ENCODE measurements at places on chromosomes 2 and 18.

DNA sequence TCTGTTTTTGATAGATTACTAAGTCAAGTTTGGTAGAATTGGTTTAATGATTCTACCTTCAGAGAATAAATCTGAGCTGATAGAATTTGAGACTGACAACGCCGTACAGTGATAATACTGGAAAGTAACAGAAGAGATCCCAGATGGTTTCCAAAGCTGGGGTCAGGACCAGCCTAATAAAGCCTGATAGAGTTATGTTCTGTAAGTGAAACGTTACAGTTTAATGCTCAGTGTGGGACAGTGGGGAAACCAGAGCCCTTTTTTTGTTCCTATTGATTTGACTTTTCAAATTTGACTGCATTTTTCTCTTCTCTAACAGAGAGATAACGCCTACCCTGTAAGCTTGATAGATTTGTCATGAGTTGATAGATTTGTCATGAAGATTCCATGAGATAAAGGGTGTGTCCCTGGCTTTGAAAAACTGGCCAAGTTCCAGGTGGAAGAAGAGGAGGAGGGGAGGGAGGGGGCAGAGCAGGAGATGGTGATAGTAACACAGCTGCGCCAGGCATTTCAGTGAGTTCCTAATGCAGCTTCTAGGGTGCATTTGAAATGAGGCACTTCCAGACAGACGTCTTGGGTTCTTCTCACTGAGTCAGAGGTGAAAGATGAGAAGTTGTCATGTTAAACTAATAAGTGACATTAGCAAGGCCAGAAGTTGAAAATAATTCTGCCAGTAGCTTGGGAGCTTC is 65.1 kb downstream of the CERS6 start:
- DNase-seq, result no peak

GRCh38 chr2:45585267-45585861 is 25.7 kb downstream of the SRBD1 start:
- peak; percentile 50 for DNase-seq

- no peak for DNase-seq
Measured at GRCh38 chr2:154433010-154433409, 265.5 kb upstream of the KCNJ3 start.

DNA sequence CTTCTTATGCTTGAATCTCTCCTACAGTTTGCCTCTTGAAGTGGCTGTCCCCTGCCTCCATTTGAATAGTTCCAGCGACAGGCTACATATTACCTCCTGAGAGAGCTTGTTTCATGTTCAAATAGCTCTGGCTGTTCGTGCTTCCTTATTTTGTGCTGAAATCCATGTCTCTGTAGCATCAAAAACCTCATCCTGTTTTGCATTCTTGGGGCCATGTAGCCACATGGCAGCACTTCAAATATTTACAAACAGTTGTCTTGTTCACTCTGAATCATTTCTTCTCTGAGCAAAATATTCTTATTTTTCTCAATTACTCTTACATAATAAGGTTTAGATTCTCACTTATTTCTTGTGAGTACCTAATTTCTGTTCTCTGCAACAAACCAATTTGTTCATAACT is 1243.1 kb upstream of the NXPH2 start:
- DNase-seq, result no peak

DNA sequence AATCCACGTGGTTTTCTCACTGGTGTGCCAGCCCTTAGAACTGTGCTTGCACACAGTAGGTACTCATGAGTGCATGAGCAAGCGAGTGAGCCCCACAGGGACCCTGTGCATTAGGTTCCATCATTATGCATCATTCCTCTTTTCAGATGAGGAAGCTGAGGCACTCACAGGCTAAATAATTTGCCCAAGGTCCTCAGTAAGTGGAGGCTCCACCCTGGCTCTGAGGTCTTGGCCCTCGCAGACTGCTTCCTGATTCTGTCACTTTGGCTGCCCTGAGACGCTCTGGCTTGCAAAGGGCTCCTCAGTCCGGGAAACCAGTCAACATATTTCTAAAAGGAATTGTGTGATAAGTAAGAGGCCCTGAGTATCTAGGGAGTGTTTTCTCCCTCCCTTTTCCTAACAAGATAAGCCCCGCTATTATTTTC is 71.7 kb downstream of the IL1R2 start:
- no peak for DNase-seq

GRCh38 chr2:238427435-238428162 is 872 bp downstream of the ASB1 start:
- DNase-seq, result peak; percentile 12

DNA sequence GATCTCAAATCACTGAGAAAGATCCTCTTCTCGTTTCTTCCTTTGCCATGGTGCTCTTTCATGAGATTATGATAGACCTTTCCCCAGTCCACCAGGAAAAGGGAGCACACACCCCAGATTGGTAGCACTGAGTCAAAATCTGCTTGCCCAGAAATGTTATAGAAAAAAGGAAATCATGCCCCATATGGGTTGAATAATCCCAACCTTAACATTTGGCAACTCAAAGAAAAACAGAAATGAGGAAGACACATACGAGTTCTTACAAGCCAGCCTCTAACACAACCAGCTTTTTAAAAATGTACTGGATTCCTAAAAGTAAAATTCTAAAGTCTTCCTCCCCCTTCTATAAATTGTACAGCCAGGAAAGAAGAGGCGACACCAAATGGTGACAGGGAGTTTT is 103.0 kb downstream of the ANKRD44 start:
- DNase-seq, result no peak

DNA sequence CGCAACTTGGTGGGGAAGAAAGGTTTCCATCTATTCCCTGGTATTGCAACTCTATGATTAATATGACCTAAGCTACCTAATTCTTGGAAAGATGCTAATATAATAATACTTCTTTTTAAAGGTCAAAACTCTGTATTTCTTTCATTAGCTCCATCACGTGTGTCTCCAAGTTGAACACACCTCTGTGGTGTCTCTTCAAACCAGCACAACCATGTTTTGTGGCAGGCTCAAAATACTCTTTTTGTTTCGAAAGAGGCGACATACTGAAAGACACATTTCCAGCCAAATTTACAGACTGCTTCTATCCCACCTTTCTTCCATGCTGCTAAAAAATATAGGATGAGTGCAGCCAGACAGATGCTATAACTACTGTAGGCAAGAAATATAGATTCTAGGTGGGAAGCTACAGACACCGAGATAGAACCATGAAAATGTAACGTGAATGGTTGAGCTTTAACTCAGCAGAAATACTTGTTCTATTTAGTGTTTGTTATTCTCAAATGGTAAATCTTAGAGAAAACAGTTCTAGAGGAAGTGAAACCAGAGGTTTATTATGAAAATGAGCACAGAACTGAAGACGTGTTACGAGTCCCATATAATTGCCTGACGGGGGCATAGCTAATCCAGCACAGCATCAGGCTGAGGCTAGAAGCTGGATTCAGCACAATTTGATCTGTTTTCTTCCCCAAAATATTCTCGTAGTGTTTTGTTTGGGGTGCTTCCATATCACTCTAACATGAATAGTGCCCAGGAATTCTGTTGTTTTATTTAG is 991.5 kb upstream of the FANCL start:
- no peak for DNase-seq

DNA sequence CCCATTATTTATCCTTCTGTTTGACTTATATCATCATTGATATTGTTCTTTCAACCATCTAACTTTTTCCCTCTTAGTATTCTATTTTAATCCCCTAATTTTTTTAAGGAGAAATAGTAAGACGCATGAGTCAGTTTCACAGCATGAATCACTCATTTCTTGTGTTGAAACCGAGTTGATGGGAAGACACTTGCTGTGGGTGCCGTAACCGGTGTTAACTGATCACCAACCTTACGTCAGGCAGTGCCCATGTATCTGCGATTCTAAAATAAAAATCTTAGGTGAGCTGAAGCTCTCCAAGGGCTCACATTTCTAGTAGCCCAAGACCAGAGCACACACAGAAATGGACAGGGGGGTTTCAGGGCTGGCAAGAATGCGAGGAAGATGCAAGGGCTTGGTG is 348.1 kb downstream of the GALR1 start:
- no peak for DNase-seq

DNA sequence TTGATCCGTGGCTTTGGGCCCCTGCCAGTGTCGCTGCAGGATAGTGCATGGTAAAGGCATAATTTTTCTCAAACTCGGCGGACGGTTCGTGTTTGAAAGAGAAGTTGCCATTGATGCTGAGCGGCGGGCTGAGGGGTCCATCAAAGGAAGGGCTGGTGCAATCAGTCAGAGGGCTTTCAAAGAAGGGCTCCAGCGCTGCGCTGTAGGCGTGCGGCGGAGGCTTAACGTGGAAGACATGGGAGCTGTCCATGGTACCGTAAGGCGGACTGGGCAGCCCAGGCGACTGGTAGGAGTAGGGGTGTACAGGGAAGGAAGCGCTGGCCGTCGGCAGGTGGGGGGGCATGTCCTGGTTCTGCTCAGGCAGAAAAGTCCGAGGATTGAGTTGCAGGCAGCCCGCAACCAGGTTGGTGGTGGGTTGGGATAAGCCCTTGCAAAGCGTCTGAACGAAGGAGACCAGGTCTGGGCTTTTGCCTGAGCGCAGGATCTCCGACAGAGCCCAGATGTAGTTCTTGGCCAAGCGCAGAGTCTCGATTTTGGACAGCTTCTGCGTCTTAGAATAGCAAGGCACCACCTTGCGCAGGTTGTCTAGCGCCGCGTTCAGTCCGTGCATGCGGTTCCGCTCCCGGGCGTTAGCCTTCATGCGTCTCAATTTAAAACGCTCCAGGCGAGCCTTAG is 2.3 kb downstream of the NEUROD1 start:
- peak; percentile 33 for DNase-seq

- DNase-seq, result no peak
Measured at GRCh38 chr2:149473521-149473920, 114.1 kb downstream of the MMADHC start.

- DNase-seq, result no peak
Measured at GRCh38 chr2:163347982-163348856, 387.6 kb downstream of the FIGN start.

DNA sequence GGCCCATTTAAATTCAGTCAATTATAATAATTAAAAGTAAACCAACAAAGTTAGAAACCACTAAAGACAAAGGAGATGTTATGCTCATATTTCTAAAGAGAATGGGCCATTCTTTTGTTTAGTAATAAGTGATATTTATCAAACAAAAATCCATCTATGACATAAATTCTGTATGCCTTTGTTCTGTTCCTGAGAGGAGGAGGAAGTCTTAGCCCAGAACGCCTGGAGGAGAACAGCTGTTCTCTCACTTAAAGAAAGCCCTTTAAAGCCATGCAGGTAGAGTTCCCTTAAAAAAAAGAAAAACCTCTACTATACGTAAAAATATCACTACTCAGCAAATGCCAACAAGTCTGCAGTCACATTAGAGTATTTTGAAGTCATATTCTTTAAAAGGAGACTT is 15.5 kb downstream of the LAMA1 start:
- DNase-seq, result no peak

GRCh38 chr2:172455121-172455515 is 27.7 kb downstream of the ITGA6 start:
- no peak for DNase-seq

DNA sequence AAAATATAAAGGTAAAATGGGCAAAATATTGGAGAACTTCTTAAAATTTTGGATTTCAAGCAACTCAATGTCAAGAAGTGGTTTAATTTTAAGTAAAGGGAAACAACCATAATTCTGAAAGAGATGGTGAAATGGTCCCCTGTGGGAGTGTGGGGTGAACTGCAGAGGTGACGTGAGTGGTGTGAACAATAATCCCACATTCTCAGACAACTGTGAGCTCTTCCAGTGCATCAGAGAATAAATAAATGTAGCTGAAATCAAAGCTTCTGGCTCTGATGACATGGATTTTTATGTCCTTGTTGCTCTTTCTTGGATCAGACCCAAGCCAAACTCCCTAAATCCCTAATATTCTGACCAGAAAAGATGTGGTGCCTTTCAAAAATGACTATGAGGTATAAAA is 672.7 kb downstream of the ZEB2 start:
- DNase-seq, result no peak

GRCh38 chr2:71513096-71513495 is 59.7 kb downstream of the DYSF start:
- no peak for DNase-seq

DNA sequence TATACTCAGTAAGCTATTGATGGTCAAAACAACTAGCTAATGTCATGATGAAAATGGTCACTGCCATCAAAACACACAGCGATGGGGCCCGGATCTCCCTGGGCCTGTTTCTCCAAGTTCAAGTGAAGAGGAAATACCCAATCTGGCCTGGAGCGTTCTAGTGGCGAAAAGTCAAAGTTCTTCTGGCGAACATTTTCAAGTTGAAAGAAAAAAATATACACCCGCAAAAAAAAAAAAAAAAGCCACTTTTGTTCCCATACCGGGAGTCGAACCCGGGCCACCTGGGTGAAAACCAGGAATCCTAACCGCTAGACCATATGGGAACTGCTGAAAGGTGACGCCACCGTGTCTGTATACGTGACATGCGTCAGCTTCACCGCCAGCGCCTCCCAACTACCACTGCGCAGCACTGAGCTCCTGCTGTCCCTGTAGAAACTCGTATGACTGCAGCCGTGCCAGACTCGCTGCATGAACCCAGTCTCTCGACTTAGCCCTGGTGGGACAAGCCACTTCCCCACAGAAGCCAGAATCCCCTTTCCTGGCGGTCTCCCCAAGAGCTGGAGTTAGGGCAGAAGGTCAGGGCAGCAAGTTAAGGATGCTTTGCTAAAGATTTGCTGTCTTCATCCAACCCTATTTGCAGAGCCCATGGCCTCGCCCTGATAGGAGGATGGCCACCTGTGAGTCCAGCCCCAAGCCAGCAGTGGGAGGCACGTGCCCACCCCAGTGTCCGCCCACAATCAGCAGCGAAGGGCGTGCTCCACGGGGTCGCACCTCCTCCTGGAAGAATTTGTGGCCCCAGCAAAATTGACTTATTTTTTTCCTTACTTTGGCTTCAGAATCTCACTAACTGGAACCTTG is 5.6 kb upstream of the IMP4 start:
- no peak for DNase-seq

- no peak for DNase-seq
Measured at GRCh38 chr18:47334966-47335365, 83.5 kb upstream of the SKOR2 start.

- DNase-seq, result no peak
Measured at GRCh38 chr2:73386894-73387636, 1.4 kb downstream of the ALMS1 start.

DNA sequence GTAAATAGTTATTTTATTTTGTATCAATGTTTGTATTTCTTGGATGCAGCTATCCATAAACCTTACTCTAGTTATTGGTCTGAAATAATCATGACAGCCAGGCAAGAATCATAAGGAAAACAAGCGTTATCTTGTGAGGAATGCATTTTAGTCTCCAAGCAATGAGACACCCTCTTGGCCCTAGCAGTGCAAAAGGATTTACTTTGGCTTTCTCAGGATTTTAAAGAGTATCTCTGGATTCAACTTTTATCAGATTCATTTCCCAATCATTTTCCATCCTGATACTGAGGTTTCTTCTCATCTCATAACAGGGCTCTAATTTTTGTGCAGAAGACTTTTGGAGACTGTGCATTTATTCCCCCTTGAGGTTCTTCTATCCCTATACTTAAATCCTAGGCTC is 480.8 kb downstream of the TMX3 start:
- DNase-seq, result no peak

- DNase-seq, result no peak
Measured at GRCh38 chr2:151796774-151797173, 31.4 kb downstream of the ARL5A start.

- no peak for DNase-seq
Measured at GRCh38 chr2:44051593-44052347, 56.0 kb upstream of the LRPPRC start.

All from COLO829 (cell line).